Fibroblast of gingiva (primary cell): ENCODE measurements at places on chromosomes 2 and 18.

- no peak for DNase-seq
These were observed 124.8 kb upstream of the NDUFV2 start for GRCh38 chr18:8977701-8978100.

DNA sequence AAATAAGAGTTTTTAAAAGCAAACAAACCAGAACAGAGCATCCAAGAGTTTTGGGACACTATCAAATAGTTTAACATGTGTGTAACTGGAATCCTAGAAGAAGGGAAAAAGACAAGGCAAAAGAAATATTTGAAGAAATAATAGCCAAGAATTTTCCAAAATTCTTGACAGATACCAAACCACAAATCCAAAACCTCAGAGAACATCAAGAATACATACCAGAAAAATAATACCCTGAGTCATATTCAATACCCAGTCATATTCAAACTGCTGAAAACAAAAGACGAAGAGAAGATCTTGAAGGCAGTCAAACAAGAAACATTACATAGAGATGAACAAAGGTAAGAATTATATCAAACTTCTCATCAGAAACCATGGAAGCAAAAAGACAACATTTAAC is 22.9 kb downstream of the INO80C start:
- peak; percentile 55 for DNase-seq

- DNase-seq, result no peak
These were observed 29.8 kb upstream of the ACAA2 start for GRCh38 chr18:49843131-49843530.

DNA sequence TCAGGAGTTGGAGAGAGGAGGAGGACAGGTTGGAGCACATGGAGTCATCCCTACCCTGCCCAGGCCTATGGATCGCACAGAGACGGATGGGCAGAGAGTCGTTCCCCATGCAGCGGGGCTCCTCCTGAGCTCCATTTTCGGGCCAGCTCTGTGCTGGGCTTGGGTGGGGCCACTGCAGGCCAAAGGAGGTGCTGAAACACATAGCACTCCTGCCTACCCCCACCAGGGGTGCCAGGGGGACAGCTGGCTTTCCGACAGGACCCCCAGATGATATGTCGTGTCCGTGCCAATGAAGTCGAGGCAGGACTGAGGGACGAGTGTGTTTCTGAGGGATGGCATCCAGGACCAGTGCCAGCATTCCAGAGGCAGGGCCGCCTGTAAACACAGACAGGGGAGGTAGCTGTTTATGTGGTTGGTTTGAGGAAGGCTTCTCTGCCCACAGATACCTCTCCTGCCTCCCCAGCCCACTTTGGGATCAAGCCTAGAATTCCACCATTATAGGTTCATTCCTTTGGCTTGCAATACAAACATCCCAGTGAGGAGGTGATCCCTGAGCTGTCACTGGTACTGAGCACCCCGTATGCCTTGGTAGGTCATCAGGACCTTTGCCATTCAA is 116.6 kb downstream of the GLI2 start:
- no peak for DNase-seq

- peak; percentile 39 for DNase-seq
These were observed 57.6 kb downstream of the SLC4A3 start for GRCh38 chr2:219684721-219685689.

DNA sequence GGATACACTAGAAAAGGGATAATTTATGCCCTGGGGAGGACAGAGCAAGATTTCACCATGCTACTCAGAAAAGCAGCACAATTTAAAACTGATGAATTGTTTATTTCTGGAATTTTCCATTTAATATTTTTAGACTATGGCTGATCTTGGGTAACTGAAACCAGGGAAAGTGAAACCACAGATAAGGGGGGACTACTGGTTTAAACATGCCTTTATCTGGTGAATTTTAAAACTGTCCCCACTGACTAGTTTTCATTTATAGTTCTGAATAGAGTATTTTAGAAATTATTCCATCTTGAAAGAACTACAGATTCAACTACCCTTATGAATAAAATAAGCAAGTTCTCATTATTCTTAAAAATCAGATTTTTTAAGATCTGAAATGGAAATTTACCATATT is 15.0 kb downstream of the NFU1 start:
- DNase-seq, result no peak

DNA sequence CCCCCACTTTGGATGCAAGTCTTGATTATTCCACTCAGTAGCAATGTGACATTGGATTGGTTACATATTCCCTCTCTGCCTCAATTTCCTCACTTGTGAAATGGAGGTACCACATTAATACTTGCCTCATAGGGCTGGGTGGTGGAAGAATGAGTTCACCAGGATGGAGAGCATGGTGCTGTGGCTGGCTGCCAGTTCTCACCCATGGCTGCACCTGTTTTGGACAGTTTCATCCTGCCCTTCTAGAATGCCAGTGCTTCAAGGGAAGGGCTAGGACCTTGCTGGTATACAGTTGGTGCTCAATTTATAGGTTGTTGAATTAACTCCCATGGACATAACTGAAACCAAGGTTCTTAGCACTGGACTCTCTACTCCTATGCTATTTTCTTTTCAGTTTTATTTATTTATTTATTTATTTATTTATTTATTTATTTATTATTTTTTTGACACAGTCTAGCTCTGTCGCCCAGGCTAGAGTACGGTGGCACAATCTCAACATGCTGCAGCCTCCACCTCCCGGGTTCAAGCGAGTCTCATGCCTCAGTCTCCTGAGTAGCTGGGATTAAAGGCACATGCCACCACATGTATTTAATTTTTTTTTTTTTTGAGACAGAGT is 5.3 kb upstream of the SH3RF3 start:
- no peak for DNase-seq

GRCh38 chr18:64806232-64806631 is 657.3 kb upstream of the LINC00305 start:
- DNase-seq, result no peak

DNA sequence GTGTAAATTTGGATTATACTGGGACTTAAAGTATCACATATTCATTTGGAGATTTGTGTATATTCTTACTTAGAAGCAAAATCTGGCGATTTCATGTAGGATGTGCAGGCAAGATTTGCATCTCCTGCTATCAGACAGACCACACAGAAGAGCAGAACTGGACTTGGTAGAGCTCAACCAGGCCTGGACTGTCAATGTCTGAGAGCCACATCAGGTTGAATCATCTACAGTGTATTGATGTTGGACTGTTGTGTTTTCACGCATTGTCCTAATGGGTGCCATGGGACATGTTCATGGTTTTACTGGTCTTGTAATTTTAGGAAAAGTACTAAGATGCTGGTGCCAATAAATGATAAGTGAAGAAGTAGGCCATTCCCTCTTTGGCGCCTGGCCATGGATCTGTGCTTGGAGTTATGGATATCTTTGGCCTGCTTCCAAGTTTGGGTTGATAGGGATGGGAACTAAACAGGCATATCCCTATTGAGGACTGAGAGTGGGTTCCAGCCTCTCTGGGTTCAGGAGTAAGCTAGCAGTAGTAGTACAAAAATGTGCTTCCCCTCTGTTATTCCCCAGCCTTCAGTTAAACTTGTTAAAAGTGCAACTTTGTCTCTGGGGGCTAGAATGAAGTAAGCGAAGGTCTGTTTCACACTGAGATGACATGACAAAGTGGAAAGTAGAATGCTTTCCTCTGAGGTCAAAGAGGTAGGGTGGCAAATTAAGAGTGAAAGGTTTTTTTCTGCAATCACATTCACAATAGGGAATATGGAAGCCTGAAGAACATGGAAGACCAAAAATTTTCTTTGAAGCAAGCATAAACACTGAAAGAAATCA is 49.2 kb upstream of the NEMP2 start:
- DNase-seq, result no peak

DNA sequence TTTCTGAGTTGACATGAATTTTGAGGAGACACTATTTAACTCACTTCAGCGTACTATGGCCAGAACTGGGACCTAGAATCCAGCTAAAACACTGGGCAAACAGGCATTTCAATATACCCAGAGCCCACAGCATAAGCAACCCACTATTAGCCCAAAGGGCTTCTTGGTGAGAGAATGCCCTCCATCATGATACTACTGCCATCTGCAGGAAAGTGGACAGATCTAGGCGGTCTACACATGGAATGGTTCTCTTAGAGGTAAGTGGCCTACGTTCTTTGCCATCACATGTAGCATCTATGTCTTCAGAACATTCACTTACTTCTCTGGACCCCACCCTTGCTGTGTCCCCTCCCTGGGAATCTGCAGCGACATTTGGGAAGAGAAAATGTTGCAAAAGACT is 181.3 kb upstream of the LINC00305 start:
- DNase-seq, result no peak
